ENCODE measurements at places on chromosomes 5 and 9. TPM values are rescaled to one million over a fixed set of nuclear protein-coding genes. Genes with fewer than 3 reads are reported as not detected.

- DNase-seq, result no peak
Observed at GRCh38 chr9:76215066-76215465, 179.2 kb downstream of the RFK start.

DNA sequence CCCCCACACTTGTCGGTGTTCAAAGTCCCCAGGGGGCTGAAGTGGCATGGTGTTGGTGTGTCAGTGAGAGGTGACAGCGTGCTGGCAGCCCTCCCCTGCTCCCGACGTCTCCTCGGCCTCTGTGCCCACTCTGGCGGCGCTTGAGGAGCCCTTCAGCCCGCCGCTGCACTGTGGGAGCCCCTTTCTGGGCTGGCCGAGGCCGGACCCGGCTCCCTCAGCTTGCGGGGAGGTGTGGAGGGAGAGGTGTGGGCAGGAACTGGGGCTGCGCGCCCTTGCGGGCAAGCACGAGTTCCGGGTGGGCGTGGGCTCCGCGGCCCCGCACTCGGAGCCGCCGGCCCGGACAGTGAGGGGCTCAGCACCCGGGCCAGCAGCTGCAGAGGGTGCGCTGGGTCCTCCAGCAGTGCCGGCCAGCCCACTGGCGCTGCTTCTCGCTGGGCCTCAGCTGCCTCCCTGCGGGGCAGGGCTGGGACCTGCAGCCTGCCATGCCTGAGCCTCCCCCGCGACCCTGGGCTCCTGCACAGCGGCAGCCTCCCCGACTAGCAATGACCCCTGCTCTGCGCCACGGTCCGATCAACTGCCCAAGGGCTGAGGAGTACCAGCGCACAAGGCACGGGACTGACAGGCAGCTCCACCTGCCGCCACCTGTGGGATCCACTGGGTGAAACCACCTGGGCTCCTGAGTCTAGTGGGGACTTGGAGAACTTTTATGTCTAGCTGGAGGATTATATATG, 224.1 kb upstream of the RIOK2 start:
- no peak for DNase-seq

GRCh38 chr5:21910731-21911130, 942.4 kb downstream of the CDH12 start:
- DNase-seq, result no peak

DNA sequence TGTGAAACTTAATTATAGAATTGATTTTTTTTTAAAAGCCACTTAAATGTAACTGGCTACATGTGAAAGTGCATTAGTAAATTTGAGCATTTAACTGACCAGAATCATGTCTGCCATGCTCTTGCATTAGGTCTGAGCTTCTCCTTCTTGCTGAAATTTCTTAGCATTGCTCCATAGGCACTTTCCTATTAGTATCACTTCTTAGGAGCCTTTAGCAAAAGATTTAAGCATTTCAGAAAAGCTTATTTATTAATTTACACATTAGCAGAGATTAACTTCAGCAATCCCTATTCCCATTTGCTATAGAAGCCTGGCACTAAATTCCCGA, 211.0 kb downstream of the SNX18 start:
- no peak for DNase-seq

DNA sequence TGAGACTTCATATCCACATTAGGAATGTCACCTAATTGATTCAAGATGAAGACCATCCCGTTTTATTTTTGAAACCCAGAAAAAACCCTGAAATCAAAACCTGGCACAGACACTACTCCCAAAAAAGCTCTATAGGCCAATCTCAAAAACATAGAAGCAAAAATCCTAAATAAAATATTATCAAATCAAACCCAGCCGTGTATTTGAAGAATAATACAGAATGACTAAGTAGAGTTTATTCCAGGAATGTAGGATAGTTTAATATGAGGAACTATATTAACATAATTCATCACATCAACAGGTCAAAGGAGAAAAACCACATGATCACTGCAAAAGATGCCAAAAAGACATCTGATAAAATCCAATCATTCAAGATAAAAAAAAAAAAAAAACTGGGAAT, 167.1 kb downstream of the ACTL7B start:
- no peak for DNase-seq

DNA sequence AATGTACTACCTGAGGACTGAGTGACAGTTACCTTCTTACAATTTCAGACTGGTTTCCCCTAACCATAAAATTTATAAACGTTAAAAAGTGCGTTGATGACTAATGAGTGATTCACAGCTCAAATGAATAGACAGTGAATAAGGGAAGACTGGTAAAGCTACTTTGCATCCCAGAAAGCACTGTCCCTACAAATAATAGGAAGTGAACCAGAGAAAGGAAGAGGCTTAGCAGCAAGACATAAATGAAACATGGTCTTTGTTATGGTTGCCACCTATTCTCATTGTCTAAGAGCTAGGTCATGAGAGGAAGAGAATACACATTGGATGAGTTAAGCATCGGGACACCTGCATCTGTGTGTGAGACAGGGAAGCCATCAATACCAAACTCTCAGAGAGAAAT, 849.2 kb downstream of the TAF11L14 start:
- no peak for DNase-seq

- no peak for DNase-seq
Observed at GRCh38 chr9:108125625-108126024, 636.1 kb upstream of the KLF4 start.

GRCh38 chr9:78371981-78372380, 75.1 kb downstream of the PSAT1 start:
- no peak for DNase-seq

GRCh38 chr5:132353486-132353995, 16.0 kb upstream of the SLC22A5 start:
- DNase-seq, result no peak

DNA sequence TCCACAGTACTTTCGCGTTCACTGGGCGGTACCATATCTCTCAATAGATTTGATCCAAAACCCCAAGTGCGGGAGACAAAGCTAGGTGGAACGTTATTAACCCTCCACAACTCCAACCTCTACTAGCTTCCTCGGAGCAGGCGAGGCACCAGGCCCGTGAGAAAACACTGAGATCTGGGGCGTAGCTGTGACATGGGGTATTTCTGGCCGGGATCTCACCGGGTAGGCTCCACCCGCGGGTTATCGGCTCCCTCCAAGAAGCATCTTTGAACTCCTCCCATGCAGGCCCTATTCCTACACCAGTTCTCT, 350 bp upstream of the SLC25A46 start:
- no peak for DNase-seq

- no peak for DNase-seq
Observed at GRCh38 chr5:160129841-160130240, 10.6 kb upstream of the PWWP2A start.

DNA sequence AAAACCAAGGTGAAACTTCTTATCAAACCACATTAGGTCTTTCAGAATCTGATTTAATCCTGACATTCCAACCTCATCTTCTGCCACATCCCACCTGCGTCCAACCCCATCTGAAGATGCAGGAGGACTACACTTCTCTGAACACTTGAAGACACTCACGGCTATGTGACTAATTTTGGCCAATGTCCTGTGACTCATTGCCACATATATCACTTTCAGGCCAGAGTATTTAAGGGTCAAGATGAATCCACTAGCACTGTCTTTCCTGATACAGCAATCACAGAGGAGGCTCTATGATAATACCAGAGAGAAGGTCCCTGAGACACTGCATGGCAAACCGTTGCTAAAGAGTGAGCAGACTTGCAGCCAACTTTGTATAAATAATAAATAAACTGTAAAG, 323.4 kb downstream of the NR2F1-AS1 start:
- no peak for DNase-seq

DNA sequence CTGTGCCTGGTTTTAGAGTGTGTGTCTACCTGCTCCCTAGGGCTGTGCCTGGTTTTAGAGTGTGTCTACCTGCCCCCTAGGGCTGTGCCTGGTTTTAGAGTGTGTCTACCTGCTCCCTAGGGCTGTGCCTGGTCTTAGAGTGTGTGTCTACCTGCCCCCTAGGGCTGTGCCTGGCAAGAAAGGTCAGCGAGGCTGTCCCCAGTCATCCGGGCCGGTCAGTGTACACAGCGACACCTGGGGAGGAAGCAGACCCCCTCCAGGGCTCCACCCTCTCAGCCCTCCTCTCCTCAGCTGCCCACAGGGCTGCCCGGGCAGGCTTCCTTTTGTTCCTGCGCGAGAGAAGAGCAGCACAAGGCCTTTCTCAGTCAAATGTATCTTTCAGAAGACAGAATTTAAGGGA, 4.1 kb downstream of the NRARP start:
- DNase-seq, result no peak

DNA sequence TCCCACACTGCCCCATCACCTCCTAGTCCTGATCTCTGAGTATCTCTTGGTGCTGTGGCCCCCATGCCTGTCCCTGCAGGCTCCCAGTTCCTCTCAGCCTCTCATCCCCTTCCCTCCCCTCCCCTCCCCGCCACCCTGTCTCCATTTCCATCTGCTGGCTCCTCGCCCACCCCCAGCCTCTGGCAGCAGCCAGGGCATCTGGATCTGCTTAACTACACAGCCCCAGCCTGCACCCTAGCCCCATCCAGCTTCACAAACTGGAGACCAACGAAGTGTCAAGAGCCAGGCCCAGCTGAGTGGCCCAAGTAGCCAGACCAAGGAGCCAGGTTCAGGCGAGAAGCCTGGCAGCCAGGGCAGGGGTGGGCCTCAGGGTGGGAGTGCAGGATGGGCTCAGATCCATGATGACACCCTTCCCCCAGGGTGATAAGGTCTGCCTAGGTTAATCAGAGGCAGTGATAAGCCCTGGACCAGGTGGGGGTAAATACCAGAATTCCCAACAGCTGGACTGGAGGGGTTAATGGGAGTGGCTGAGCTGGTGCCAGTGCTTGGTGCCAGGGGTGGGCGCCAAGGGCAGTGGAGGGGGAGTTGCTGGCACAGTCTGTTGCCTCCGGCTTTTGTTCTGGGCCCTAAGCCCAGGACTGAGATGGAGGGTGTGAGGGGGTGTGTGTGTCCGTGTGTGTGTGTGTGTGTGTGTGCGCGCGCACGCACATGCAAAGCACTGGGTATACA, 2.5 kb downstream of the IL11RA start:
- DNase-seq, result peak; percentile 50

GRCh38 chr9:129071526-129072126, 9.3 kb upstream of the DOLPP1 start:
- no peak for DNase-seq

DNA sequence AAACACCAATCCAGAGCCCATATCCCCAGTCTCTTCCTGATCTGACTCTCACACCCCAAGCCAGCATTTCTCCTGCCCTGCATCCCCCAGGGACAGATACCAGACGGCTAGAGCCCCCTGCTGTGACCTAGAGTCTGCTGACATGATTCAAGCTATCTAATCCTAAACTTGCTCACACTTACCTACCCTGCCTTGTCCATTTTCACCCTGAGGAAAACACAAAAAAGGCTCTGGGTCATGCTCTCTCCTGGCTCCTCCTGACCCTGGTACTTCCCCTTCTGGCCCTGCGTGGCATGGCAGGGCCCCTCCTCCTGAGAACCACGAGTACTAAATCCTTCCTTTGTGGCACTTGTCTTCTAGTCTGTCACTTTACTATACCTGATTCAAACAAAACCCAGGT, 2.8 kb upstream of the ARRDC1 start:
- DNase-seq, result no peak

DNA sequence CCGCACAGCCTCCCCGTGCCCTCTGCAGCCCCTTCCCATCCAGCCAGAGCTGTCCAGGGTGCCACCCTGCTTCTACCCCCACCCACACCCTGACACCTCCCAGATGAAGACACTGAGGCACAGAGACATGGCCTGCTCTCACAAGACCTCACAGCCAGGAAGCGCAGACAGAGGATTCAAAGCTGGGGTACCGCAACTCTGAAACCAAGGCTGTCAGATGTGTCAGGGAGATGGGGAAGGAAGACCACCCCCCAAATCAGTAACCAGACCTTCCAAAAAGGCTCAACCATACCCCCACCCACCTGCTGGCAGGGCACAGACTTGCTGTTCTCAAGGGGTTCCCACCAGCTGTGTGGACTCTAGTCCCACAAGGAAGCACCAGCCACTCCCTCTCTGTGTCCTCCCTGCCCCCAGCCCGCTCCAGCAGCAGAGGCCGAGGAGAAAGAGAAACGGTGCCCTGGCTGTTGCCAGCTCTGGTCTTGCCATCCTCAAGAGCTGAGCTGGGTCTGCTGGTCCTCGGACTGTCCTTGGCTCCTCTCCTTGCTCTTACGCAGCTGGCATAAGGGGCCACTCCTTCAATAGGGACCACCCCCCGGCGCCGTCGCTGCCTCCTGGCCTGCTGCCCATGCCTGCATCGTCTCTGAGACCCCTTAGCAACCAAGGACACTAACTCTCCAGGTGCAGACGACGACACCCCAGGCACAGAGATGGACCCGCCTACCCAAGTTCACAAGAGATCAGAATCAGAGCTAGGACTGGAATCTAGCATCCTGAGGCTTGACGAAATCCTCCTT, 699 bp downstream of the AKNA start:
- DNase-seq, result peak; percentile 76

PCDH12 gene
- total RNA-seq, result 1.3 TPM

RASEF gene
- total RNA-seq, result 36.8 TPM

CARD6 gene
- total RNA-seq, result 1.3 TPM

BAAT gene
- 0.30 TPM for total RNA-seq

IFNB1 gene
- not detected for total RNA-seq

HTR4 gene
- total RNA-seq, result 8.9 TPM

Data from colonic mucosa (tissue), 4 donors.